ENCODE measurements at places on chromosomes 1 and 21.

GRCh38 chr1:97350662-97351061 lies 570.2 kb downstream of the DPYD start:
- no peak for DNase-seq

- DNase-seq = no peak
These were observed 145.6 kb downstream of the FGGY start for GRCh38 chr1:59442492-59442891.

- DNase-seq = peak; percentile 72
These were observed 378 bp upstream of the SMIM1 start for GRCh38 chr1:3772027-3772714.

DNA sequence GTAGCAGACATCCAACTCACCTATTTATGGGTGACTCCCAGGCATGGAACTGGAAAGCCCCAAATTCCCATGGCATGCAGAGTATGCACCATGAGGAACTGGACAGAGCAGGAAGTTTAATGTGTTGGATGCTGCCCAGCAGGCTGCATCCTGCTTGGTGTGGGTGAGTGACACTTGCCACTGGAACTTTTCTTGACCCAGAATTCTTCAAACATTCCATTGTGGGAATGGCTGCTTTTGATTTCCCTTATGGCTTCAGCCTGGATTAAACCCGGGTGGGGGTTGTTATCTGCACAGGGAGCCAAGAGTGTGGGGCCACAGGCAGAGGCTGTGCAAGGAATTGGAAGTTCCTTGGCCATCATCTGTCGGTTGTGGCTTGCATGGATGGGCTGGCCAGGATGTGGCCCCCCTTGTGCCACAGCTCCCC lies 26.9 kb upstream of the BACE2 start:
- DNase-seq = peak; percentile 40

DNA sequence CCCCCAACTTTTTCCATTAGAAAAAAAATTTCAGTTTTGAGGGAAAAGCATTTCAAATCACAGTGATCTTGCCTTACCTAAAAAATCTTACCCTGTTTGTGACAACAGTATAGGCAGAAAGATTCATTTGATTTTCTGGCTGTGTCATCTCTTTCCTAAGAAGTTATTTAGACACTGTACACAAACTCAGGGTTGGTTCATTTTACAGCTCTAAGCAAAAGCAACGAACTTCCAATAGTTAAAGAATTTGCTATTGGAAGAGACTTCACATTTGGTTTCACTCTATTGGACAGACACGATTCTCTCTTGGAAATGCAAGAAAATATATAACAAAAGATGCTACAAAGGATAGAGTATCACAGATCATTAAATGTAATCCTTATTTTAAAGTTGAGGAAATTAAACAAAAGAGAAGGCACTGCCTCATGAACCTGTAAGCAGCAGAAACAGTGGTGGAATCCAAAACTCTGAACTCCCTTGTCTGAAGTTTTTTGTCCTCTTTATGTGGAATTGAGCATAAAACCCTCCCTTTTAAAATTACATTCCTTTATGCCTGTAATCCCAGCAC lies 20.8 kb downstream of the EYA3 start:
- DNase-seq = no peak

- peak; percentile 73 for DNase-seq
These were observed 88.3 kb downstream of the TPR start for GRCh38 chr1:186286615-186287315.

GRCh38 chr1:33381977-33382376 lies 48.9 kb downstream of the PHC2 start:
- no peak for DNase-seq

GRCh38 chr1:28790377-28791035 lies 21.5 kb upstream of the OPRD1 start:
- no peak for DNase-seq

DNA sequence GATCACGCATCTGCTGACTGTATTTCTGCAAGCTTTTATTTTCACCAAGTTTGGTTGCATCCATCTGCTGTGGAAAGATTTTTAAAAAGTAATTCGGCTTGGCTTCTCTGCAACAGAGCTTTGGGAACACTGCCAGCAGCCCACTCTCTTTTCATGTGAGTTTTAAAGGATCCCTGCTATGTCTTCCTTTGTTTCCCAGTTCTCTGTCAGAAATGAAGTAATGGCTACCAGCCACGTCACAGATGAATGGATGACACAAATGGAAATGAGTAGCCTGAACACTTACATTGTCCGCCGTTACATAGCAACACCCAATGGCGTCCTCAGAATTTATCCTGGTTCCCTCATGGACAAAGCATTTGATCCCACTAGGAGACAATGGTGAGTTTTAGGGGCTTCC lies 80.6 kb upstream of the RAVER2 start:
- DNase-seq = no peak

- no peak for DNase-seq
These were observed at the start of gene C1orf94 for GRCh38 chr1:34176830-34177603. Gene C1orf94, plus strand, starts transcription at chr1:34176907. Its CDS starts 883 bp downstream, at chr1:34177790.

- DNase-seq = no peak
These were observed 10.7 kb upstream of the GPR153 start for GRCh38 chr1:6271554-6271953.

DNA sequence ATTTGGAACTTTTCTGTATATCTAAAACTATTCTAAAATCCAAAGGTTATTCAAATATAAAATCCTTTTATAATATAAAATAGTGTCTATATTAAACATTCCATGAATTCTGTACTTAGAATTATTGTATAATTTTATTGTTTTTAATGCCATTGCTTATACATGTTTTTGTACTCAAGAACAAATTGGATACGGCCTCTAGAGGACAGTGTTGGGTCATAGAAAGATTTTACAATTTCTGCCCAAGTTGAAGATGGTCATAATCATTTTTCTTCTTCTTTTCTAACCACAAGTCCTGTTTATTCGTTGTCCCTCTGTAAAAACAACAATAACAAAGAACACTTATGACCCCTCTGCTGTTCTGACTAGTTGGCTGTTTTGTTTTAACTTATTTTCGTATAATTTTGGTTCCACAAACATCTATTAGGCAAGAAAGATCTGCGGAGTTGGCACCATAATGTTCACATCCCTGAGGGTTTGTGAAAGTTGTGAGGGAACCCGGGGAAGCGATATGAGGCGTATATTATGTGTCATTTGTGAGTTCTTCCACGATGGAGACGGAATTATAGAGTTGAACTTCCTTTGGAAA lies 75.7 kb upstream of the KIF26B start:
- peak; percentile 80 for DNase-seq

GRCh38 chr1:207923121-207923520 lies 12.2 kb upstream of the CD34 start:
- DNase-seq = no peak

DNA sequence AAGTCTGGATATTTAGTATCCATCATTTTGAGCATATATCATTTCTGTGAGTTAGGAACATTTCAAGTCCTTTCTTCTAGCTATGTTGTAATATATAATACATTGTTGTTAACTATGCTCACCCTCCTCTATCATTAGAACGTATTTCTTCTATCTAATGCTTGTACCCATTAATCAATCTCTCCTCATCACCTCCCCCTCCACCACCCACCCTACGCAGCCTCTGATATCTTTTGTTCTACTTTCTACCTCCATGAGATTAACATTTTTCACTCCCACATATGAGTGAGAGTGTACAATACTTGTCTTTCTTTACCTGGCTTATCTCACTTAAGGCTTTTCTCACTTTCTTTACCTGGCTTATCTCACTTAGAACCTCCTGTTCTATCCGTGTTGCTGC lies 156.2 kb downstream of the FMN2 start:
- DNase-seq = no peak

DNA sequence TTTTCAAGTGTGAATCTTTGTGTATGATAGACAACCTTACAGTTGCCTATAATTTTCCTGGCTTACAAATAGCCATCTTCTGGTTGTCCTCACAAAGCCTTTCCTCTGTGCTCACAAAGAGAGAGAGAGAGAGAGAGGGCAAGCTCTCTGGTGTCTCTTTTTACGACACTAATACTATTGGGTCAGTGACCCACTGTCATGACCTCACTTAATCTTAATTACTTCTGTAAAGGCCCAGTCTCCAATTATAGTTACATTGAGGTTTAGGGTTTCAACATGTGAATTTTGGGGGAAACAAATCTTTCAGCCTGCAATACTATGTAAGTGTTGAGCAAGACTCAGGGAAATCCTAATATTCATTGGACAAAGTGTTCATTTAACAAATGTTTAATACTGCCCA lies 167.4 kb upstream of the COL11A1 start:
- no peak for DNase-seq

GRCh38 chr1:167412920-167413319 lies 105.4 kb downstream of the CD247 start:
- DNase-seq = no peak

DNA sequence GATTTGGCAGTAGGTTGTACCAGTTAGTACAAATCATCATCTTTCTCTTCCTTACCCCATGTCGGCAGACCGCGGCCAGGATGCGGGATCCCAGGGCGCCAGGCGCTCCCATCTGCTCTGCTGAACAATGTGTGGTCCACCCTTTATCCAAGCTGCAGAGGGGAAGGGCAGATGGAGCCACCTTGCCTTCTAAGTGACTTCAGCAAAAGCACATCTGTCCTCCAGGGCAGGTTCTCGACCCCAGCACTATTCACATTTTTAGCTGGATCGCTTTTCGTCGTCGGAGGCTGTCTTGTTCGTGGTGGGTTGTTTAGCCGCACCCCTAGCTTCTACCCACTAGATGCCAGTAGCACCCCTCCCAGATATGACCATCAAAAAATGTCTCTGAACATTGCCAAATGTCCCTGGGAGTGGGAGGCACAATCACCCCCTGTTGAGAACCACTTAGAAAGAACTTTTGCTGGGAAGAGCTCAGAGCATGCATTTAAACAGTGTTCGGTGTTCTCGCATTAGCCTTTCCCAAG lies 58.1 kb upstream of the SIM2 start:
- no peak for DNase-seq

GRCh38 chr1:92486251-92487077 lies at the start of gene GFI1:
Gene GFI1, minus strand, starts transcription at chr1:92486925. Its CDS starts 3,438 bp downstream, at chr1:92483487.
- no peak for DNase-seq

- DNase-seq = no peak
These were observed 23.3 kb downstream of the H3-3A start for GRCh38 chr1:226085675-226086285.

DNA sequence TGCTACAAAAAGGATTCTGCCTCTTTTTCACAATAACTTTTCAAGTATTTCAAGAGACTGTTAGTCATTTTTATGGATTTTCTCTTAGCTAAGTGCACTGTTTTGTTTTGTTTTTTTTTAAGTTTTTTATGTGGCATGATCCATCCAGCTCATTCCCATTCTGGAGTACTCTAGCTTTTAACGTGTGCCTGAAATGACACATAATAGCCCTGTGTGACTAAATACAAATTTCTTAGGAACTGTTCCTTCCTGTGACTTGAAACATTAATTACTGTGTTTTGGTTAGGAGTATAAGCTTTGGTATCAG lies 143.9 kb downstream of the HS2ST1 start:
- no peak for DNase-seq

DNA sequence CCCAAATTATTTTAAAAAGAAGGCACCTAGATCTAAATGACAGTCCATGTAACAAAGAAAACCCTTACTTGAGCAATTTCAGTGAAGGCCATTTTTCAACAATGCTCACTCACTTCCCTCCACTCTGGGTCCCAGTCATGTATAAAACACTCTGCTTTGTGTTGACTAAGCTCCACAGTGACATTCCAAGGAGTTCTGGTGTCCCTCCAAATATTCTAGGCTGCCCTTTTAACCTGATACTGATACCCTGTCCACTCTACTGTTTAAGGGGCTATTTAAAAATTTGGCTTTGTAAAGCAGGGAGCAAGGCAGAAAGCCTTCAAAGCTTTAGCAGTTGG lies 73.6 kb downstream of the GNG12 start:
- DNase-seq = no peak

GRCh38 chr21:22244516-22244915 lies 1246.3 kb downstream of the NCAM2 start:
- DNase-seq = no peak

DNA sequence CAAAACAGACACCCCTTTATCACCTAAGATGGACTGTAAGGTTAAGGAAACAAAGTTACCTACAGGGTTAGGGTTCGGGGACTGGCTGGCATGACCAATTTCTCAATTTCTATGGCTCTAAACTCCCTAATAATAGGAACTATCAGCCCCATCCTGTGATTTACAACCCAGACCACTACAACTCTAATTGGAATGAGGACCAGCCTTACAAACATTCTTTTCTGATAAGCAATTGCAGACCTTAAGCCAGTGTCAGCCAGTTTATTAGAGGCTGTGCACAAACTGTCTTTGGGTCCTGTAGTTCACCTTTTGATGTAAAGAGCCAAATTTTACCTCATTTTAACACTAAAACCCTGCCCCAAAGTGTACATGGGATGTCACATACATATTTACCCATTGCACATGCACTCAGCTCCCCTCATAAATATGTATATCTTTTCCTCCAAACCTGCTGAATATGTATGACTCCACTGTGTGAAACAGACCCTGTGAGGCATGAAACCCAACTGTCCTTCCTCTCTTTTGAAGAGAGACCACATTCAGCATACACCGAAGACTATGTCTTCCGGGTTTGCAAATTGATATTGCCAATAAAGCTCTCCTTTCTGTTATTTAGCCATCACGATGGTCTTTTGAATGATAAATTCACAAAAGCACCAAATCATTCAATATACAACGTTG lies 7.3 kb upstream of the APP start:
- no peak for DNase-seq

GRCh38 chr1:152220166-152221163 lies 3.5 kb downstream of the HRNR start:
- DNase-seq = no peak

DNA sequence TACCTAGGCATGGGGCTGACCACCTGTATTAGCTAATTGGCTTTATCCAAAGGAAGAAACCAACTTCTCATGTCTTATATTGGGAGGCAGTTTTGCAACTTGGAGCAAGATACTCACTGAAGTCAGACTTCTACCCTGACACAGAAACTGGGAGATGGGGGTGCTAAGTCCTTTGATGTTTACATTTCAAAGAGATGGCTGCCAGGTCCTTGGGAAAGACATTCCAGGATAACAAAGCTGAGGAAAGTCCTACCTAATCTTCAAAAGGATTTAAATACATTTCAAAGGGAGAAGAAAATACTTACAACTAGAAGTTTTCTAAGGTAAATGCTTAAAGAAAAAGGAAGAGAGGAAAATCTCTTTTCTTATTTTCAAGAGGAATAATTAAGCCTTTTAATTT lies 62.1 kb downstream of the FH start:
- no peak for DNase-seq

DNA sequence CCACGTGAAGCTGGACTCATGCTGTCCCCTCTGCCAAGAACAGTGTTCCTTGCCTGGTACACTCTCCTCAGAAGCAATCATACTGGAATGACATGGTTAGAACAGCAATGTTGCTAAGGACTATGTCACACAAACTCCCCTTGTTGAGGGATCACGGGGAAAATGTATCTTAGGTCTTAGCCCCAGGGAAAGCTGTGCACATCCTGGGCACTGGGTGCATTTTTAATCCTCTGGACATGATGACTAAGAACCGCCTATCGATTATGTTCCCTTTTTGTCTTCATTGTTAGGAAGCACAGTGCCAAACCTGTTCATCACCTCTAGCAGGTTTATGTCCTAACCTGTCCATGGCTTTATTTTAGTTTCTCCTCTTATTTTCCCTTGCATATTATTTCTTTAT lies 115.1 kb downstream of the HIVEP3 start:
- no peak for DNase-seq

Measured in endothelial cell of umbilical vein (primary cell).